Motor neuron (in vitro differentiated cells): ENCODE measurements at places on chromosomes 2 and 18. TPM values are rescaled to one million over a fixed set of nuclear protein-coding genes. Genes with fewer than 3 reads are reported as not detected.
A peak's percentile ranks its signal among the peaks of the same experiment; 100 is the strongest.

CGREF1 gene
- 18.3 and 27.3 TPM in 2 replicates for total RNA-seq

- ATAC-seq: no peak
Observed at GRCh38 chr2:48189552-48190228, 283.4 kb upstream of the FBXO11 start.

ABCB11 gene
- 0.05 TPM in 2 replicates for total RNA-seq

GRCh38 chr18:22829781-22830180 lies 103.3 kb upstream of the RBBP8 start:
- ATAC-seq: no peak

DNA sequence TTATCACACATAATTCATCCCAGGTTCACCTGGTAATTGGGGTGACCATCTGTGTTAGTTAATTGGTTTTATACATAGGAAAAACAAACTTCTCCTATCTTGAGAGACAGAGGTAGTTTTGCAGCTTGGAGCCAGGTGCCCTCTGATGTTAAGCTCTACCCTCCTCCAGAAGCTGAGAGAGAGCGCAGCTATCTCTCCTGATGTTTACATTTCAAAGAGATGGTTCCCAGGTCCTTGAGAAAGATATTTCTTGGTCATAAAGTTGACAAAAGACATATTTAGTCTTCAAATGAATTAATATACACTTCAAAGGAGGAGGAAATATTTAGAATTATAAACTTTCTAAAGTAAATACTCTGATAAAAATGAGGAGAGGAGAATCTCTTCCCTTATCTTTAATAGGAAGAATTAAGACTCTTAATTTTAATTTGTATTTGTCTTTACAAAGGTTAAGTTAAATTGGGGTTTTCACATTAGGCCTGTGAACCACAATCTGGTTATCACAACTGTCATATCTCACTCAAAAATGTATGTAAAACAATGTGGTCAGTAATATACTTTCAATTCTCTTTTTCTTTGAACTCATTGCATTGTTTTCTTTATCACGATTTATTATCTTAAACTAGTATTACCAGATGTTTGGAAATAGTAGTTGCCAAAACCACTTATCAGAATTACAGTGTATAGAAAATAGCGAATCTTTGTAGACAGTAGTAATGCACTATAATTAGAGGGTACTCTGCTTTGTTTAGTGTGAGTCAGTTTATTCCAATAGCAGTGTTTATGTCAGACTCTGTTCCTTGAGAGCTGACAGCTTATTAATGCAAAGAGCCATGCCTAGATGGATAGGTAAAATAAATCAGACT lies 26.8 kb downstream of the SERPINB4 start:
- peak; percentile 76 for ATAC-seq

TDRD15 gene
- total RNA-seq: not detected in 2 replicates

GRCh38 chr2:46079985-46080560 lies 217.1 kb upstream of the EPAS1 start:
- ATAC-seq: no peak

GRCh38 chr2:106272216-106272807 lies 78.2 kb upstream of the UXS1 start:
- no peak for ATAC-seq

ESPNL gene
- total RNA-seq: 0.63 and 0.91 TPM in 2 replicates

GRCh38 chr2:4898706-4899105 lies 793.5 kb upstream of the SOX11 start:
- ATAC-seq: no peak

GRCh38 chr2:51693640-51694039 lies 661.7 kb upstream of the NRXN1 start:
- ATAC-seq: no peak

- ATAC-seq: no peak
Observed at GRCh38 chr2:8252997-8253694, 428.7 kb upstream of the ID2 start.

DNA sequence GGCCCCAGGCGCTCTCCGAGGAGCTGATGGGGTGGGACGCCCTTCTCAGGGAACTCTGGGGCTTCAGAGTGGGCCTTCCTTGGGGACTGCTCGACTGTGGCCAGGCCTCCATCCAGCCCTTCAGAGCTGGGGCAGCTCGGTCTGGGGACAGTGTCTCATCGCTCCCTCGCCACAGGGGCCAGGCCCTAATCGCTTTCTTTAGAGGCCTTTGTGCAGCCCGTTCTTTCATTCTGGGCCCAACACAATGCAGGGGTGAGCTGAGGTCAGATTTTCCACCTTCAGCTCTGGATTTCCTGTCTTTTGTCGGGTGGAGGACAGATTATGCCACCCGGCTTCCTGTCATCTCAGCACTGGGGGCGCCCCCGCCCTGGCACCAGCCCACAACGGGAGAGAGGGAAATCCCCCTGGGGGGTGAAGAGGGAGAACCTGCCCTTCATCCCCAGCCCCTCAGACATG lies 25.2 kb downstream of the MYCN start:
- ATAC-seq: peak; percentile 80

GRCh38 chr18:57803103-57803969 lies at the start of gene ATP8B1:
ATP8B1 (minus strand) TSS chr18:57803315; CDS start chr18:57731807, 71,508 bp downstream.
- peak; percentile 82 for ATAC-seq

DNA sequence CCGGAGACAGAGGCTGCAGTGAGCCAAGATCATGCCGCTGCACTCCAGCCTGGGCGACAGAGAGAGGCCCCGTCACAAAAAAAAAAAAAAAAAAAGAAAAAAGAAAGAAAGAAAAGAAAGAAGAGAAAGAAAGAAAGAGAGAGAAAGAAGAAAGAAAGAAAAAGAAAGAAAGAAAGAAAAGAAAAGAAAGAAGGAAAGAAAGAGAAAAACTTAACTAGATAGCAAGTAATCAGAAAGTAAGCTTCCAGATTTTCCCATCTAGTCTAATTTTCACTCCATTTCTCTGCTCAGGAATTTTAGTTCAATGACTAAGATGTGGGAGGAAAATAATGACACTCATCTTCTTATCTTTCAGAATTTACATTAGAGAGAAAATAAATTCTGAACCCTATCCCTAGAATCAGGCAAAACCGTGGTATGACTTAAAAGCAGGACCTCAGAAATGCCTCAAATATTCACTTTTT lies 2.4 kb downstream of the GFPT1 start:
- no peak for ATAC-seq

SIX3 gene
- total RNA-seq: 0.47 and 0.49 TPM in 2 replicates

GRCh38 chr18:79332646-79333045 lies 63.1 kb upstream of the NFATC1 start:
- peak; percentile 19 for ATAC-seq

DNA sequence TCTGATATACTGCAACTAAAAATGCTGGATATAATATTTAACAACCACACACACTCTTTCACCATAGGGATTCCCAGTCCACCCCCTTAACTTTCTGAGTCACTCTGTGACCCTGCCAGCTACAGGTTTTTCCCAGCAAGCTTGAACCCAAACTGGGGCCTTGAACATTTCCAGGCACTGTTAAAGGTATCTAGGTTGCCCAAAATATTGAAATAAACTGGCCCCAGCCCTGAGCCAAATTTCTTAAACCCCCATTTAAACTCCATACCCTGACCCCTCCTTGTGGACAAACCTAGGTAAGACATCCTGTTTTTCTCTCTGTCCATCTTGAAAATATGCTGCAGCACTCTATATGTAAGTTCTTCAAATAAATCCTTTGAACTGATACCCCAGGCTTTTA lies 19.7 kb upstream of the DCTN1 start:
- peak; percentile 64 for ATAC-seq

GRCh38 chr2:172884336-172884735 lies 148.7 kb downstream of the RAPGEF4 start:
- ATAC-seq: no peak

DNA sequence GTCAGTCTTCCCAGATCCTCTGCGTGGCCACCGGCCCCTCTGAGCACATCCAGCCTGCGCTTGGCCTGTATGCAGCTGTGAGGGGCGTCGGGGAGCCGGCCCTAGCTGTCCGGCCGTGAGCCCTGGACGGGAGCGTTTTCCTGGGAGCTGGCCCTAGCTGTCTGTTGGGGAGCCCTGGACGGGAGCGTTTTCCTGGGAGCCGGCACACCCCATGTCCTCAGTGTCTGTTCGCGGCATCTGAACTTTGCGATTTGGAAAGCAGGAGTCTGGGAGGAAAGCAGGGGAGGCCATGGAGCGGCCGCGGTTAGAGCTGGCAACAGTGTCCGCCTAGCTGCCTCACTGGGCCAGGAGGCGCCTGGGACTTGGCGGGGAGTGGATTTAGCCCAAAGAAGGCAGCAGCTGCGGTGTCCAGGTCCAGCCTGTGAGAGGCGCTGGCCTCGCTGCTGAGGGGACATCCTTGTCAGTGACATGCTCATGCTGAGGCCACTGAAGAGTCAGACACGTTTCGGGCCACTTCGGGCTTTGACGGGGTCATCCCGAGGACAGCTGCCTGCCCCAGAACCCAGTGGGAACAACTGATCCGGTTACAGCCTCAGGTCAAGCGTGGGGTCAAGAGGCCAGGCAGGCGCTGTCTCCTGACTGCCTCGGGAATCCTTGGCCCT lies 75.8 kb downstream of the KCNG2 start:
- no peak for ATAC-seq

- no peak for ATAC-seq
Observed at GRCh38 chr18:29873211-29873610, 1169.3 kb downstream of the DSC3 start.

- ATAC-seq: no peak
Observed at GRCh38 chr2:205637320-205637602, 45.0 kb upstream of the NRP2 start.

EDAR gene
- total RNA-seq: 0.15 and 0.24 TPM in 2 replicates

DNA sequence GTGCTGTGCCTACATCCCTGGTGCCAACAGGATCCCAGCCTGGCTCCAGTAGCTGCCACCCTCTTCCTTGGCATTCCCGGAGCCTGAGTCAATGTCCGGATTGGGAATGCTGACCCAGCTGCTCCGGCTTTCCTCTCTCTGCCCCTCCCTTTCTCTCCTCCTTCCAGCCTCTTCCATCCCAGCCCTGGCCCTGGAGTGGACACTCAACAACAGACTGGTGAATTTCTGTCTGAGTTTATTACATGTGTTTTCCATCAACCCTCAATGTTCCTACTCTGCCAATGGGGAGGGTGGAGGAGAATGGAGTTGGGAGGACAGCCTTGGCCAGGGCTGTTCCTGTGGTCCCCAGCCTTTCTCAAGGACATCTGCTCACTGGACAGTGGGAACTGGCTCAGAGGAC lies 917 bp upstream of the PRKAG3 start:
- no peak for ATAC-seq

- ATAC-seq: no peak
Observed at GRCh38 chr2:149924028-149924427, 336.5 kb upstream of the MMADHC start.

MAB21L4 gene
- total RNA-seq: 0.16 and 0.20 TPM in 2 replicates

RETSAT gene
- total RNA-seq: 52.8 and 61.9 TPM in 2 replicates
